Colonic mucosa (tissue), 4 donors: ENCODE measurements at places on chromosomes 6 and 20. TPM values are rescaled to one million over a fixed set of nuclear protein-coding genes. Genes with fewer than 3 reads are reported as not detected.

Gene ANKRD6
- 1.6 TPM for total RNA-seq

Gene OR2H2
- not detected for total RNA-seq

Gene HLA-DQA1
- total RNA-seq = 13.5 TPM

Gene NHSL1
- 94.8 TPM for total RNA-seq

Gene GTSF1L
- not detected for total RNA-seq

Gene CDH4
- not detected for total RNA-seq

Gene SPATA25
- 1.5 TPM for total RNA-seq

Gene RIPOR2
- total RNA-seq = 2.0 TPM

Gene RHAG
- total RNA-seq = 0.54 TPM

Gene SYCP2L
- total RNA-seq = 0.11 TPM

Gene FKBP5
- total RNA-seq = 29.1 TPM

Gene GNMT
- total RNA-seq = 0.96 TPM

DNA sequence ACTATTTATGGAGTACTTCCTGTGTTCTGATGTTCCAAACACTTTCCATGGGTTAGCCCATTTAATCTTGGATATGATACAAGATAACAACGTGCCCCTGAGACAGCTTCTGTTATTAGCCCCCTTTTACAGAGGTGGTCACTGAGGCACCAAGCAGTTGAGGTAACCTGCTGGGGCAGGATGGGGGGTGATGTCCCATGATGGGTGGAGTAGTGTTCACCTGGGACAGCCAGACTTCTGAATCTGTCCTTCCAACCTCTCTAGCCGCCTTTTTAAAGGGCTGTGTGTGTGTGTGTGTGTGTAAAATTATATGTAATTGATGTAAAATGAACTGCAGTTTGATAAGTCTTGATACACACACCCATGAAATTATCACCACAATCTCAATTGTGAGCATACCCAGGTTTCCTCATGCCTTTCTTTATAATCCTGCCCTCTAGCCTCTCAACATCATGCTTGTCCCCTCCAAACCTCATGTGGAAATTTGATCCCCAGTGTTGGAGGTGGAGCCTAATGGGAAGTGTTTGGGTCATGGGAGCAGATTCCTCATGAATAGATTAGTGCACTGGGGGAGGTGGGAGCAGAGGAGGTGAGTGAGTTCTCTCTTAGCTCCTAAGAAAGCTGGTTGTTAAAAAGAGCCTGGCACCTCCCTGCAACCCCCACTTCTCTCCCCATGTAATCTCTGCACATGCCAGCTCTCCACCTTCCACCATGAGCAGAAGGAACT is 39.2 kb downstream of the PLAGL2 start:
- no peaks in the 10 kb centered on the region for H3K36me3 ChIP-seq
- no peak overlapping the region for H3K27ac ChIP-seq
- no peak overlapping the region for H3K4me3 ChIP-seq
- no peak for DNase-seq
- H3K27me3 ChIP-seq = no peaks in the 10 kb centered on the region

- DNase-seq = no peak
- H3K36me3 ChIP-seq = no peaks in the 10 kb centered on the region
- H3K4me3 ChIP-seq = no peak overlapping the region
- no peaks in the 10 kb centered on the region for H3K27me3 ChIP-seq
- H3K27ac ChIP-seq = no peak overlapping the region
Measured at GRCh38 chr6:100633096-100633777, 168.5 kb upstream of the SIM1 start.

- no peaks in the 10 kb centered on the region for H3K36me3 ChIP-seq
- H3K27ac ChIP-seq = no peak overlapping the region
- H3K27me3 ChIP-seq = no peaks in the 10 kb centered on the region
- H3K4me3 ChIP-seq = no peak overlapping the region
- no peaks in the 10 kb centered on the region for H3K4me1 ChIP-seq
Measured at GRCh38 chr6:119174879-119175817, 96.7 kb upstream of the FAM184A start.

DNA sequence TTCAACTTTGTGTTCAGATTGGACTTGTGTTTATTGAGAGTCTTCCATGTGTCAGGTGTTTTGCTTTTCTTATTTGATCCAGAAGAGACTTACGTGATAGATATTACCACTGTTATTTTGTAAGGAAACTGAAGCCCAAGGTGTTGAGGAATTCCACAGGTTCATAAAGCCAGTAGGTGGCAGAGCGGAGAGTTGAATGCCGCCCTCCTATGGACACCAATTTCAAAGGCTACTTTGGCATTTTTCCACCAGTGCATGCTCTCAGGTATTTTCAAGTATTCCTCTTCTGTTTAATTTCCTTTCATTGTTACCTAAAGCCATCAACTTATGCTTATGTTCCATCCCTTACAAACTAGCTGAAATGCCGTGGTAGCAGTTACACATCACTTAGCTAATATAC is 14.0 kb upstream of the COL10A1 start:
- H3K36me3 ChIP-seq = no peaks in the 10 kb centered on the region
- H3K27ac ChIP-seq = no peak overlapping the region
- no peaks in the 10 kb centered on the region for H3K4me1 ChIP-seq
- H3K27me3 ChIP-seq = no peaks in the 10 kb centered on the region

DNA sequence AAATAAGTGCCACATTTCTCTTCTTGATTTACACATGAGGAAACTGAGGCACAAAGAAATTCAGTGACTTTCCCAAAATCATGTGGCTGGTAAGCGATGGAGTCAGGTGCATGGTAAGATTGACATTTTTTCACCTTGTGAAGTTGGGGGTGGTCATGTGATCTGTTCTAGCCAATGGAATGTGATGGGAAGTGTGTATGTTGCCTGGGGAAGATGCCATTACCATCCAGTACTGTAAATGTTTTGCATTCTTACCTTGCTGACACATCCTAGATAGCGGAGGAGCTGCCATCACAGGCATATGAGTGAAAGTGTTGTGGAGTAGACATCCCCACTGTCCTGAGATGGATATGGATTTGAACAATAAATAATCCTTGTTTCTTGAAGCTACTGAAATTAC is 499.6 kb upstream of the SULF2 start:
- no peak overlapping the region for H3K4me3 ChIP-seq
- H3K4me1 ChIP-seq = no peaks in the 10 kb centered on the region
- H3K27me3 ChIP-seq = no peaks in the 10 kb centered on the region
- H3K36me3 ChIP-seq = no peaks in the 10 kb centered on the region

GRCh38 chr20:37914367-37914671 is 11.4 kb downstream of the VSTM2L start:
- H3K27ac ChIP-seq = no peak overlapping the region
- no peaks in the 10 kb centered on the region for H3K36me3 ChIP-seq
- no peaks in the 10 kb centered on the region for H3K4me1 ChIP-seq
- no peak overlapping the region for H3K4me3 ChIP-seq

GRCh38 chr6:26269531-26270485 is 95.2 kb upstream of the BTN3A2 start:
- no peaks in the 10 kb centered on the region for H3K36me3 ChIP-seq
- no peak for DNase-seq
- H3K4me1 ChIP-seq = no peaks in the 10 kb centered on the region
- H3K4me3 ChIP-seq = no peak overlapping the region
- H3K27ac ChIP-seq = peak overlapping the region; percentile 89

- no peak overlapping the region for H3K4me3 ChIP-seq
- H3K27me3 ChIP-seq = no peaks in the 10 kb centered on the region
- no peak overlapping the region for H3K27ac ChIP-seq
- DNase-seq = no peak
- no peaks in the 10 kb centered on the region for H3K4me1 ChIP-seq
Measured at GRCh38 chr6:74689601-74690000, 516.3 kb downstream of the COL12A1 start.

- peak overlapping the region; percentile 6 for H3K27ac ChIP-seq
- H3K27me3 ChIP-seq = no peaks in the 10 kb centered on the region
- H3K36me3 ChIP-seq = no peaks in the 10 kb centered on the region
Measured at GRCh38 chr6:63926258-63926780, 290.7 kb downstream of the PHF3 start.

GRCh38 chr20:15818651-15819071 is 754.6 kb downstream of the KIF16B start:
- DNase-seq = no peak
- no peaks in the 10 kb centered on the region for H3K36me3 ChIP-seq
- no peak overlapping the region for H3K27ac ChIP-seq
- H3K4me1 ChIP-seq = no peaks in the 10 kb centered on the region
- H3K4me3 ChIP-seq = no peak overlapping the region
- no peaks in the 10 kb centered on the region for H3K27me3 ChIP-seq

DNA sequence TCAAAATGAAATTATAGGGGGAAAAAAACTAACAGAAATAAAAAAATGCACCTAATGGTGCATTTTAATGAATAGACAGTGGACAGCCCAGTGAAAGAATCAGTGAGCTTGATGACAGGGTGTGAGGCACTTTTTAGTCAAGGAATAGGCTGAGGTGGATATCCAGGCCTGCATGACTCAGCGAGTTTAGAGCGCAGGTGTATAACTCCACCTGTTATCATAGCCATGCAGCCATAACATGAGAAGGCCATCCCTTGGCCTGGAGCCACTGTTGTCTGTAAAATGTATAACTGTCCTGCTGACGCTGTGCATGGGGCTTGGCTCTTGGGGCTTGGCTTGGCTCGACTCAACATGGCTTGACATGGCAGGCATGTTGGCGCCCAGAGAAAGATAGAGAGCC is 331.5 kb upstream of the NOX3 start:
- H3K27me3 ChIP-seq = no peaks in the 10 kb centered on the region
- no peak overlapping the region for H3K27ac ChIP-seq
- no peaks in the 10 kb centered on the region for H3K4me1 ChIP-seq
- H3K36me3 ChIP-seq = no peaks in the 10 kb centered on the region
- no peak overlapping the region for H3K4me3 ChIP-seq

DNA sequence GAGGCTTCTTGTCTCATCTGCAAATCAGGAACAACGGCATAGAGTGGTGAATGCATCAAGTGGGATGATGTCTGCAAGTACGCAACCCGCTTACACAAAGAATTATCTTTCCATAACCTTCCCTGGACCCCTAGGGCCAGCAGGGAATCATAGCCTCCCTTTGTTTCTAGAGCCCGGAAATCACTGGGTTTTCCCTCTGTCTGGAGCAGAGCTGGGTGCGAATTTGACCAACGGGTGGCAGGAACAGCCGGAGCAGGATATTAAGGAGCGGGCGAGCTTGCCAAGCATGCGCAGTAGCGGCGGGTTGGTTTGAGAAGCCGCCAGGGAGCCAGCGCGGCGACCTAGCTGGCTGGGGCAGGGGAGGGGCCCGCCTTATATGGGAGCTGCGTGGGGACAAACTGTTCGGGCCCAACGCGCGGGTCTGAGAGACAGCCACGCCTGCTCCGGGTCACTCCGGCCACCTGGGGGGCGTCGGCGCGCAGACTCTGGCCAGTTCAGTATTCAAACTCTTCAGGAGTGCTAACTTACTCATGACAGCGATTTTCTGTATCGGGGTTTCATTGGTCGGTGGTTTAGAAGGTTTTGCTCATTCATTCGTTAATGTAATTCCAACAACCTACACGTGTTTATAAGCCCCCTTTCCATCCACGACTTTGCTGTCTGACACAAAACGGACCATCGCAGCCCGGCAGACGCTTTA is 1.6 kb upstream of the KIF16B start:
- no peaks in the 10 kb centered on the region for H3K36me3 ChIP-seq
- no peaks in the 10 kb centered on the region for H3K27me3 ChIP-seq
- peaks cover 6% of the 10 kb centered on the region for H3K4me1 ChIP-seq
- H3K27ac ChIP-seq = peak overlapping the region; percentile 77
- peak; percentile 94 for DNase-seq

DNA sequence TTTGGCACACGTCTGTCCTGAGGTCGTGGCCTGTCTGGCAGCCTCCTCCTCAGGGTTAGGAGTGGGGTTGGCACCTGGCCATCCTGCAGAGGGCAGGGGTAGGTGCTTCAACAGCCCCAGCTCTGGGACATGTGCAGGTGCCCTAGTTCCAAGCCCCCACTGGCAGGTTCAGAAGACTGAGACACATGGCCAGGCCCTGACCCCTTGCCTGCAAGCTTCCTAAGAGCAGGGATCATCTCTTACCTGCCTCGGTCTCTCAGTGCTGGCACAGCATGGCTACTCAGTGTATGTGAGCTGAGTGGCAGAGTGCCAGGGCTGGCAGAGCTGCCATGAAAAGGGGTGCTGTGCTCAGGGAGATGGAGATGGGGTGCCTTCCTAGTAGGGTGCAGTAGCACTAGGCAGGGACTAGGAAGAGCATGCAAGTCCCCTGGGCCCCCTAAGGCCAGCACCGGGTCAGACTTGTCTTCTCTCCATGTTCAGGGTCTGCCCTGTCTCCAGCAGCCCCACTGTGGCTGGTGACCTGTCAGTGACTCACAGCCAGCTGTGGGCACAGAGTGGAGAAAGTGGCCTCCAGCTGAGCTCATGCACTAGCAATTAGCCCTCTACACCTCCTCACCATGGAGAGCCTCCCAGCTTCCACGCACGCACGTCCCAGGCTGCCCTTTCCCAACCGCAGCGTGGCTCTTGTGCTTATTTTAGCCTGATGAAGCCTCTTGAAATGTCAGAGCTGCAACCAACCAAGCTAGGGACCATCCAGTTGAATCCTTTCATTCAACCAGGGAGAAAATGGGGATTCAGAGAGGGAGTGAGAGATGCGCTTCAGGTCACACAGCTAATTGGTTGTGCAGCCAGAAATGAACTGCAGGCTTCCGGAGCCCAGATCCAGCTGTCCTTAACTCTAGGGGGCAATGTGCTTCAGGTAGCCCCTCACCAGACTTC is 116.6 kb downstream of the MRPL14 start:
- no peak overlapping the region for H3K4me3 ChIP-seq
- no peaks in the 10 kb centered on the region for H3K36me3 ChIP-seq
- no peak overlapping the region for H3K27ac ChIP-seq
- H3K27me3 ChIP-seq = no peaks in the 10 kb centered on the region
- H3K4me1 ChIP-seq = no peaks in the 10 kb centered on the region

DNA sequence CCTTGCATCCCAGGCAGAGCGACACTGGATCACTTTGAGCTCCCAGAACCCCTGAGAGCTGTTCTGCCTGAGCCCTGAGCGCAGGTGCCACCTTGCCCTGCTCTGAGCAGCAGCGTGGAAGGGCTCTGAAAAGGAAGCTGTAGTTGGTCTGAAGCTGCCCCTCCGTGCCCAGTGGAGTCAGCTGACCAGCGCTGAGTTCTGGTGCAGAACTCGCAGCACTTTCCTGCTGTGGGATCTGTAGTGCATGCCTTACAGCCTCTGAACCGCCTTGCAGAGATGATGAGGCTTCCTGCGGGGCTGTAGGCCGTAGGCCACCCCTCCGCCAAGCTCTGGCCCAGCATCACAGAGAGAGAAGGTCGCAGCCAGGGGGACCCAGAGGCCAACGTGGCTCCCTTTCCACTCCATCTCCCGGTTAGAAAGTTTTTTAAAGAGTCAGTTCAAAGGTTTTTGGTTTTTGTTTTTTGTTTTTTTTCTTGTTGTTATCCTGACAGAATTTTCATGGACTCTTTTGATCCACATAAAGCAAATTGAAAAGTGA is 158.3 kb upstream of the CST7 start:
- H3K27ac ChIP-seq = no peak overlapping the region
- H3K4me3 ChIP-seq = no peak overlapping the region
- no peak for DNase-seq
- H3K4me1 ChIP-seq = no peaks in the 10 kb centered on the region

DNA sequence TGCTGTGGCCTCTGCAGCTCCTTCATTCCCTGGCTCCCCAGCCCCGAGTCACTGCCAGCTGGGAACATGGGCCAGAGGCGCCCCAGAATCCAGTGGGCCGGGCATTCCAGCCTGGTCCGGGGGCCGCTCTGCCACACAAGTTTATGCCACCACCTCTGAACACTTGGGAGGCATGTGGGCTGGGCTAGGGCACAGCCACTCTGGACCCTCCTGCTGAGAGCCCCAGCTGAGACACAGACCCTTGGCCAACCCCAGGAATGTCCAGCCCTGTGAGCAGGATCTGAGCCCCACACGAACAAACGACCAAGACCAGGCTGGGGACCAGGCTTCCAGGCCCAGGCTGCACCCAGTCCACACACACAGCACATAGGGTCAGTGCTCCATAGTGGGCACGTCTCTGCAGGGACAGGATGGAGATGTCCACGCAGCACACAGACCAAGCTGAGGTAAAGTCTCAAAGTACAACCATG is 33.0 kb downstream of the YTHDF1 start:
- peaks cover 7% of the 10 kb centered on the region for H3K4me1 ChIP-seq
- H3K27me3 ChIP-seq = peaks cover 25% of the 10 kb centered on the region
- no peak for DNase-seq
- no peaks in the 10 kb centered on the region for H3K36me3 ChIP-seq
